ENCODE measurements at places on chromosomes 11 and 22.

DNA sequence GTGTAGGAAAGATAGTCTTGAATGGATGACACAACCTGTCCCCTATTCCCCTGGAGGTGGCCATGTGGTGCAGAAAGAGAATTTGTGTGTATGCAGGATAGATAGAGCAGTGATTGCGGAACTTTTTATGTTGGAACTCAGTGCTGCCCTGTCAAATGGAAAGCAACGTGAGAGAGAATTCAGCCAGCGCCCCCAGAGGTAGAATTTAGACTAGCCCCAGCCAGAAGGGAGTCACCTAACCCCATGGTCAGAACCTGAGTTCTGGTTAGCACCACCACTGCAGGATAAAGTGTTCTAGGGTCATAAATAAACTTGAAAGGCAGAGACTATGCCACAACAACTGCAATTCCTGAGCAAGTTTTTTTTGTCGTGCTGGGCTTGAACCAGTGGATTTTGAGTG lies 152.9 kb upstream of the GRIA4 start:
- no peak for DNase-seq

DNA sequence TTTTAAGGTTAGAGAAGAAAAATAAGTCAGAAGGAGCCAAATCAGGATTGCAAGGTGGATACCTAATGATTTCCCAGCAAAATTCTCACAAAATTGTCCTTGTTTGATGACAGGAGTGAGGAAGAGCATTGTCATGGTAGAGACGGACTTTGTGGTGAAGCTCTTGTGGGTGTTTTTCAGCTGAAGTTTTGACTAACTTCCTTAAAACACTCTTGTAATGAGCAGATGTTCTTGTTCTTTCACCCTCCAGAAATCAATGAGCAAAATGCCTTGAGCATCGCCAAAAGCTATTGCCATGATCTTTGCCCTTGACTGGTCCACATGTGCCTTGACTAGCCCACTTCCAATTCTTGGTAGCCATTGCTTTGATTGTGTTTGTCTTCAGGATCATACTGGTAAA lies 20.0 kb downstream of the CALCB start:
- no peak for DNase-seq

- DNase-seq: no peak
Observed at GRCh38 chr22:31899669-31900068, 44.7 kb upstream of the YWHAH start.

DNA sequence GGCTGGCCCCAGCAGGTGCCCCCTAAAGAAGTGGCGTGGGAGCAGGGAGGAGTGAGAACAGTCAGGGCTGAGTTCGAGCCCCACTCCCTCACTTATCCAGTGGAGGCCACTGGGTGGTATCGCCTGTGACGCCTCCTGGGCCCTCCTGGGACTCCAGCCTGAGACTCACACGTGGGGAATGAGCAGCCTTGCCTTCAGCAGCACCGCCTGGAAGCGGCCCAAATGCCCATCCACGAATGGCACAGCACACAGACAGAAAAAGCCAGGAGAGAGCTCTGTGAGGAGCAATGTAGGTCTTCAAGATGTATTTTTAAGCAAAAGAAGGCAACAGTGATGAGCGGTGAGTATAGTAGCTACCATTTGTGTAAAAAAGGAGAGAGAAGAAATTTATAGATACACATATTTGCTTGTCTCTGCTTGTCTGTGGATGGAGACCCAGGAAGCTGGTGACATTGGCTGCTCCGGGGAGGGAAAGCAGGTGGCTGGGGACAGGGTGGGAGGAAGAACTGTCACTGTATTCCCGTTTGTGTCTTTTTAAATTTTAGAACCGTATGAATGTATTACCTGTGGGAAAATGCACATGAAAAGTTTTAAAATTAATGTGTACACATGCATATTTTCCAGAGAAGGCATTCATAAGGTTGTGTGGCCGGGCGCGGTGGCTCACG lies 13.2 kb downstream of the KCNJ4 start:
- no peak for DNase-seq

- DNase-seq: no peak
Observed at GRCh38 chr11:2131371-2132236, 7.6 kb downstream of the IGF2 start.

DNA sequence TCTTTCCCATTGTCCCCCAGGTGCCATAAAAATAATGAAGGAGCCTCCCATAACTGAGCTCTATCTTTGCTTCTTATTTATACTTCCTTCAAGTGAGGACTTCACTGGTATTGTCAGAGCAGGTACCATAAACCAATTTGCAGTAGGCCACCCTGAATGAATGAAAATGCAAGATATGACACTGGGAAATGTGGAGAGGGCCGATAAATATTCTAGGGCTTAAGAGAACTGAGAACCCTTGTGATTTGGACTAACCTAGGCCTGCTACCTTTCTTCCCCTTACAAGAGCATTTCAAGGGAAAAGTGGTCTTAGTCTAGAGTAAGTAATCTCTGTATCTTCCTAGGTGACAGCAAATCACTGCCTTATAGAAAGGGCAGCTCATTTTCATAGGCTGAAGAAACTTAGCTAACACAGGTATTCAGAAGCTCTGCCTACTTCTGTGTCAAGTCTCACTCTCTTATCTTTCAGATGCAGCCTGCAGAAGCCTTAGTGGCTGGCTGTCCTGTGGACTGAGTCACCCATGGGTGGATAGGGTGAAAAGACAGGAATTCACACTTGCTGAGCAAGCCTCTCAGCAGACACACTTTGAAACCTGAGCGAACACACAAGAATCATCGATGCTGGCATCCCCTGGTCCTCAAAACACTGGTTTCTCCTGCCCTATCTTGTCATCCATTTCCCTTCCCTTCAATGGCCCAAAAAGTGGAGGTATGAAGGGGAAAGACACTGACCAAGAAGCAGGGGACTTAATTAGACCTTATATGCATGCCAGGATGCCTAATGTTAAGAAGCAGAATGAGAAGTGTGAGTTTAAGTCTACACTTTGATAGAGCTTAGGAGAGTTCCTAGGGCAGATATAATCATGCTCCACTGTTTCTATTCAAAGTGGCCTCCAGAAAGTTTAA lies 15.2 kb downstream of the NRIP3 start:
- DNase-seq: no peak

- no peak for DNase-seq
Observed at GRCh38 chr11:110355011-110355744, 58.8 kb upstream of the RDX start.

- no peak for DNase-seq
Observed at GRCh38 chr22:44037519-44038375, 13.6 kb downstream of the PARVB start.

Data from activated naive CD8-positive, alpha-beta T cell treated with anti-CD3 and anti-CD28 coated beads, Interleukin-2, amount 50 U/mL, for 16 hours (primary cell).